ENCODE measurements at places on chromosomes 12 and 14.

GRCh38 chr14:38496092-38496491 is 240.2 kb upstream of the CLEC14A start:
- no peak for DNase-seq

DNA sequence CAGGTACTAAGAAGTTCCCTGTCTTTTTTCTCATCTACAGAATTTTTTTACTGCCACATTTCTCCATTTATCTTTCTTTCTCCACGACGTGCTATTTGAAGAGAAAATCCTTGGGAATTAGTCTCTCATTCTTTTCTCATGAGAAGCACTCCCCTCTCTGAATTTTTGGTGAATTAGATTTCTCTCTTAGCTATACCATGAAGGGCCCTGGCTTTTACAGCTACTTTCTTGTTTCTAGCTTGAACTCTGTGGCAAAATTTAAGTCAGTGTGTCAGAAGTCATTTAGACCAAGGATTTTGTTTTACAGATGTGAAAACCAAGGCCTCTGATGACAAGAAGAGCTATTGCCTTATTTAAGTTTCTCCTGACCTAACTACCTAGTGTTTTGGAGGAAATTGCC is 213.1 kb downstream of the AEBP2 start:
- DNase-seq = no peak

GRCh38 chr14:60487211-60487610 is 1.3 kb upstream of the C14orf39 start:
- no peak for DNase-seq

DNA sequence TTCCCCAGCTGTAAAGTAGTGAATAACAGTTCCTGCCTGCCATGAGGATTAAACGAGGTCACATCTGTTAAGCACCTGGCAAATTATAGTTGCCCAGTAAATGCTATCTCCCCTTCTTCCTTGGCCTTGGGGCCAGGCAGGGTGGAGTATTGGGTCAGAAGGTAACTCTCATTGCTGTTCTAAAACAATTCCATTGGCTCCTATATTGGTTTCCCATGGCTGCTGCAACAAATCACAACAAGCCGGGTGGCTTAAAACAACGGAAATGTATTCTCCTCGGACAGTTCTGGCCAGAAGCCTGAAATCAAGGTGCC is 31.9 kb downstream of the MMAB start:
- no peak for DNase-seq

- DNase-seq = no peak
Measured at GRCh38 chr14:52189325-52189724, 78.2 kb upstream of the PTGDR start.

DNA sequence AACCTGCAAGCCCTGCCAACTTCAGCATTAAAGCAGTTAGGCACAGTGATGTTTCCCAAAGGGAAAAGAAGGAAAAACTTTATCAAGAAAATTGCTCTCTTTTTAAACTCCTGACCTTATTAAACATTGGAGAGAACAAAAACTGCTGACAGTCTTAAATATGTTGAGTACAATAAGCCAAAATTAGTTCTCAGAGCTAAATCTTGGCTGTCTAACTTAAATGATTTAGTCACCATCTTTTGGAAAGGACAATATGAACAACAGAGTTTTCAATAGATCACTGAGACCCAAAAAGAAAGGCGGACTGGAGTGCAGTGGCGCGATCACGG is 70.8 kb downstream of the DUSP6 start:
- DNase-seq = no peak

DNA sequence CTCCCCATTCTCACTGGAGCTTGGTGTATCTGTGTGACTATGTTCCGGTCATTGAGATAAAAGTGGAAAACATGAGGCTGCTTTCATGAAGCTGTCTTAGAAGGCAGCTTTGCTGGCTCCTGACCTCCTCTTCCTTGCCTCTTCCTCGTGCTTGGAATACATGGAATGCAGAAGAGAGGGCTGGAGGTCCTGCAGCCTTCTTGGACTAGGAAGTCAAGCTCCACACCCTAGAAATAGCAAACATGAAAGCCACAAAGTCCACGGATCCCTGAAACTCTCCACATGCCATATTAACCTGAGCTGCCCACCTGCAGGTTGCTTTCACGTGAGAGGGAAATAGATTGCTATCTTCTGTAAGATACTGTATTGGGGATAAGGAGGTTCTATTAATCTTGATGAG is 51.0 kb downstream of the FZD10 start:
- DNase-seq = no peak

- DNase-seq = no peak
Measured at GRCh38 chr14:46480817-46481216, 170.8 kb downstream of the RPL10L start.

DNA sequence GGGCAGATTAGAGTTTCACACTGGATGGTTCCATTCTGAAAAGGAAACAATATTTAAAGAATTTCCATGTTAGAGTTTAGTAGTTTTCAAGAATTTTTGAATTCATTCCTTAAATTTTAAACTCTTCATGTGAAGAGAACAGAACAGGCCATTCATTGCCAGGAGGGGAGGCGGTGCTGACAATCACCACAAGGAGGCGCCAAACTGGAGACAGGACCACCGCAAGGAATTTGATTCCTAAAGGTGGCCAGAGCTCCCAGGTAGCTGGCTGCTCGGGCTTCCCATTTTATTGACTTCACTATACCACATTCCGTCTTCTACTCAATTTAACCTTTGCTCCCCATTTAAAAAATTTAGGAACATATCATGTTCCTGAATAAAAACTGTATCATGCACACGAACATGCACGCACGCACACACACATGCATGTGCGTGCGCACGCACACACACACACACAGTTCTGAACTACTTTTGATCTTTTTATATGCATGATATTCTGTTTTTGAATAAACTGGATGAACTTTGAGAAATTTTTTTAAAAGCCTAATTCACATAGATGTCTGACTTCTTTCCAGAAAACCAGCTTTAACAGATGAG is 101.2 kb downstream of the NELL2 start:
- DNase-seq = no peak

- DNase-seq = no peak
Measured at GRCh38 chr12:51705450-51705849, 114.4 kb downstream of the SCN8A start.

- DNase-seq = no peak
Measured at GRCh38 chr12:114616081-114616480, 67.9 kb downstream of the TBX3 start.

- DNase-seq = no peak
Measured at GRCh38 chr12:108296945-108297344, 42.2 kb downstream of the CMKLR1 start.

- no peak for DNase-seq
Measured at GRCh38 chr14:67881225-67881624, 61.6 kb downstream of the RAD51B start.

GRCh38 chr12:33587784-33588712 is 148.4 kb upstream of the SYT10 start:
- no peak for DNase-seq

- no peak for DNase-seq
Measured at GRCh38 chr12:40382217-40382616, 157.4 kb downstream of the LRRK2 start.
